ENCODE measurements at places on chromosomes 12 and 14.
A peak's percentile ranks its signal among the peaks of the same experiment; 100 is the strongest.

DNA sequence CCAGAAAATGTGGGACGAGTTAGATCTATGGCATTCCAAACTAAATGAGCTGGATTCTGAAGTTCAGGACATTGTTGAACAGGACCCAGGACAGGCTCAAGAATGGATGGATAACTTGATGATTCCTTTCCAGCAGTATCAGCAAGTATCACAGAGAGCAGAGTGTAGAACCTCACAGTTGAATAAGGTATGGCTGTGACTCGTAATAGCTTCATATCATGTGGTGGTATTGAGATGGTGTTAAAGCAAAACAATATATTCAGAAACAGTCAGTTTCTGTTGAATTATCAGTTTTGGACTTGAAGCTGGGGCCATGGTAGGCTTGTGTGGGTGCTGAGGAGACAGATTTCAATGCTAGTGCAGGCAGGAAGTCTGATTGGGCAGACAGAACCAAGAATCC, 213.7 kb downstream of the ESR2 start:
- no peak for DNase-seq

DNA sequence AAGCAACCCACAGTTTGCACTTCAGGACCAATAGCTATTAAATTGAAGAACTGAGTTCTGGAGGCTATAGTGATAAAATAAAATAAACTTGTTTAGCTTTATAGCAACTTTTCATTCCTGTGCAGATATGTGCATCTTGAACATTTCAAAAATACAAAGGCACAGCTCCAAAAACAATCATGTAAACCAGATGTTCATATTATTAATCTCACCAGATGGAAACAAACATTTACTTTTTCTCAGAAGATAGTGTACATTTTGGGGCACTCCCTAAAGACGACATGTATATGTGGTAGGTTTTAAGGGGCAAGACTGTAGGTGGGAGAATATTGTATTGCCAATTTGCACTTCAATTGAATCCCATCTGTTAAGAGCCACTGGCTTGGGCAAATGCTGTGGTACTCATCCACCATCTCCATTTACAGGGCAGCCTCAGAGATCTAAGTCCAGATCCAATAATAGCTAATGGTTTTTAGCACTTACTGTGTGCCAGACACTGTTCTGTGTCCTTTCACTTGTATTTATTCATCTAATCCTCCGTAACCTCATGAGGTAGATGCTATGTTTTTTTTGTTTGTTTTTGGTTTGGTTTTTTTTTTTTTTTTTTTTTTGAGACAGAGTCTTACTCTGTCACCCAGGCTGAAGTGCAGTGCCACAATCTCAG, 49.1 kb downstream of the PTGER2 start:
- no peak for DNase-seq

- no peak for DNase-seq
Measured at GRCh38 chr12:82727886-82728285, 41.2 kb downstream of the TMTC2 start.

- no peak for DNase-seq
Measured at GRCh38 chr12:126581655-126582054, 1516.4 kb downstream of the AACS start.

GRCh38 chr12:97748298-97748697, 285.7 kb downstream of the RMST start:
- DNase-seq, result no peak

GRCh38 chr12:111578276-111578970, 20.7 kb downstream of the ATXN2 start:
- DNase-seq, result no peak

- no peak for DNase-seq
Measured at GRCh38 chr12:11724888-11725311, 75.4 kb downstream of the ETV6 start.

GRCh38 chr14:103695296-103696069, 19.8 kb downstream of the XRCC3 start:
- no peak for DNase-seq

DNA sequence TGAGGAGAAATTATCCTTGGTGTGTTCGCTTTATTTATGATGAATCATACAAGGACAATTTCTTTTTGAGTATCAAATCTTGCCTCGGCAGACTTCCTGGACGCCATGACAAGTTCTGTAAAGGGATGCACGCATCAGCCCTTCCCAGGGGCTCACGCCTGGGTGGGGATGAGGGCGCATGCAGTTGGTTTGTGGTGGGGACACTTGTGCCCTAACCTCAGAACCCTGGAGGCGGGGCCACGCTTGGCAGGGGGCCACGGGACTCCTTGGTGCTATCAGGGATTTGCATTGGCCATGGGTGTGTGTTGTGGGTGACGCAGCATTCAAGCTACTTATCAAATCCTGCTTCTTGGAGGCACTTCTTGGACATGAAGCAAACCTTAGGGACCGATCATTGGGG, 143.8 kb upstream of the RTL1 start:
- no peak for DNase-seq

DNA sequence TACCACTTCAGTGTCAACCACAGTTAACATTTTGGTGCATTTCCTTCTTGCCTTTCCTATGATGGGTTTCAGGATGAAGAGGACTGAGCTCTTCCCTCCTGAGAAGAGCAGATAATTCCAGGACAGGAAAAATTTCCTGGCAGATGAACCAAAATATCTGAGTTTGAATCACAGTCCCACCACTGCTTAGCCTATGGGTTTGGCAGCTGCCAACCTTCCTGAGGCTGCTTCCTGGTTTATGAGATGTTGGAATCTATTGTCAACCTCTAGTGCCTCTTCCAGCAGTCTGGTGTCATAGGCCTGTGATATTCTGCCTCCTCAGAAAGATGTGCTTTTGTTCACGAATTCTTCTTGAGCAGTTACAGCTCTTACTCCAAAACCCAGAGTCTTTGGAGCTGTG, 197.4 kb upstream of the FRMD6 start:
- DNase-seq, result no peak

DNA sequence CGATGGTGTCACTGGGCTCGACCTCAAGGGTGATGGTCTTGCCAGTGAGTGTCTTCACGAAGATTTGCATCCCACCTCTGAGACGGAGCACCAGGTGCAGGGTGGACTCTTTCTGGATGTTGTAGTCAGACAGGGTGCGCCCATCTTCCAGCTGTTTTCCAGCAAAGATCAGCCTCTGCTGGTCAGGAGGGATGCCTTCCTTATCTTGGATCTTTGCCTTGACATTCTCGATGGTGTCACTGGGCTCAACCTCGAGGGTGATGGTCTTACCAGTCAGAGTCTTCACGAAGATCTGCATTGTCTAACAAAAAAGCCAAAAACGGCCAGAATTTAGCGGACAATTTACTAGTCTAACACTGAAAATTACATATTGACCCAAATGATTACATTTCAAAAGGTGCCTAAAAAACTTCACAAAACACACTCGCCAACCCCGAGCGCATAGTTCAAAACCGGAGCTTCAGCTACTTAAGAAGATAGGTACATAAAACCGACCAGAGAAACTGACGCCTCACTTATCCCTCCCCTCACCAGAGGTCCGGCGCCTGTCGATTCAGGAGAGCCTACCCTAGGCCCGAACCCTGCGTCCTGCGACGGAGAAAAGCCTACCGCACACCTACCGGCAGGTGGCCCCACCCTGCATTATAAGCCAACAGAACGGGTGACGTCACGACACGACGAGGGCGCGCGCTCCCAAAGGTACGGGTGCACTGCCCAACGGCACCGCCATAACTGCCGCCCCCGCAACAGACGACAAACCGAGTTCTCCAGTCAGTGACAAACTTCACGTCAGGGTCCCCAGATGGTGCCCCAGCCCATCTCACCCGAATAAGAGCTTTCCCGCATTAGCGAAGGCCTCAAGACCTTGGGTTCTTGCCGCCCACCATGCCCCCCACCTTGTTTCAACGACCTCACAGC, 717 bp downstream of the UBC start:
- no peak for DNase-seq

DNA sequence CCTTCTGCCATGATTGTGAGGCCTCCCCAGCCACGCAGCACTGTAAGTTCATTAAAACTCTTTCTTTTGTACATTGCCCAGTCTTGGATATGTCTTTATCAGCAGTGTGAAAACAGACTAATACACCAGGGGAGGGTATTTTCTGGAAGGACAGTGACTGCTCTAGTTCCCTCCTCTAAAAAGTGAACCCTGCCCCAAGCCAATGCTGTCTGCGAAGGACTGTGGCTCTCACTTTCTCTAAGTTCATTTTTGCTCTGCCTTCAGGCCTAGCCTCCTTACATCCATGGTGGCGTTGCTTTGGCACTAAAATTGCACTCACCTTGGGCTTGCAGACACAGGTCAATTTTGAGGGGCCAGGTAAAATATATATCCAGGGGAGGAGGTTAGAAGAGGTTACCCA, 323.0 kb downstream of the VRK1 start:
- no peak for DNase-seq

DNA sequence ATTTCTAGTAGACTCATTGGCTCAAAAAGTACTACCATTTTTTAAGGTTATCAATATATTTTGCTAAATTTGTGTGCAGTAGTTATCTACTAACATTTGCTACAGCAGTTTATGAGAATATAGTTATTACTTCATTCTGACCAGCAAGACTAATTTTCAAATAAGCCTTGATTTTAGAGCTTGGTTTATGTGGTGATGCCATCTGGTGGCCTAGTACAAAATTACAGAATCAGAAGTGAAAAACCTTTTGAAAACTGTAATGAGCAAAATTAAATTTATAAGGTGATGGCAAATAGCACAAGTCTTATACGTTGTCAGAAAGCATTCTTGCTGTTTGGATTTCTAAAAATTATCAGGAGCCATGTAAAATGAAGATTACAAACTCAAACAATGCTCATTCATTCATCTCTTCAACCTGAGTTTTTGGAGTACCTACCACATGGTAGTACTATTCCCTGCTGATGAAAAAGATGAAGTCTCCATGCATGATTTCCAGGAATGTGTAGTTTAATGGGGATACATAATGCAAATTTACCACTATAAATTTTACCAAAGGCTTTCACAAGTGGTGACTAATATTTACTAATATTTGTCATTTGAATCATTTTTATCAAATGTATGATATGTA, 51.0 kb downstream of the MAGOHB start:
- no peak for DNase-seq

- no peak for DNase-seq
Measured at GRCh38 chr14:52876311-52876710, 74.5 kb downstream of the FERMT2 start.

DNA sequence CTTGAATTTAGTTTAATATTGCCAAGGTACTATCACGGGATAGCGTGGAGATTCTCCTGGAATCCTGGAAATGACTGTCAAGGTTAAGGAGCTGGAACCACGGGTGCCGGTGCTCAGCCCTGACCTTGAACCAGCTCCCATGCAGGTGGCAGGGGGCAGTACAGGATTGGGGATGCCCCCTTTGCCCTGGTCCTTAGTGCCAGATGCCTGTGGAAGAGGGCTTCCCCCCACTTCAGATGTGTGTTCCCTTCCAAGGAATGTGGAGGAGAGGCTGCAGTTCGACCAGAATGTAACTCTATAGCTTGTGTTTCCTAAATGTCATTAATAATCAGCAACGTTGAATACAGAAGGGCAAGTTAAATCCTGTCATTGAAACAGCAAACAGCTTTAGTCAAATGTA, 258.9 kb downstream of the VRK1 start:
- no peak for DNase-seq

- no peak for DNase-seq
Measured at GRCh38 chr12:34290381-34290995, 268.2 kb downstream of the ALG10 start.

GRCh38 chr14:71372411-71372838, 465.2 kb downstream of the PCNX1 start:
- DNase-seq, result no peak

DNA sequence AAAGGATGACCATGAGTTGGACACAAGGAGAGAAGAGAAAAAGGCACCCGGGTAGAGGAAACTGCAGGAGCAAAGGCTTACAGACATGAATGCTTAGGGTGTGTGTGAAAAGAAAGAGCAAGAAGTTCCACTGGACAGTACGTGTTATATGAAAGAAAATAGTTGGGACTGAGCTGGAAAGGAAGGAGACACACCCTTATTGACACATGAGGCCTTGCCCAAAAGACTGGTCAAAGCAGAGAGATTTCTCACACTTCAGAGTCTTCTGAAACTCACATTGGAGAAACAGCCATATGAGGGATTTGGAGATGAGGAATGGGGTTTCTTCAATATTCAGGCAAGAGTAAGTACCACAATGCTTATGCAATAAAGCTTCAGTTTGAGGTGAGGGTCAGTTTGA, 56.0 kb downstream of the TTC9 start:
- no peak for DNase-seq

- DNase-seq, result no peak
Measured at GRCh38 chr14:68718023-68718990, 74.6 kb downstream of the ZFP36L1 start.

DNA sequence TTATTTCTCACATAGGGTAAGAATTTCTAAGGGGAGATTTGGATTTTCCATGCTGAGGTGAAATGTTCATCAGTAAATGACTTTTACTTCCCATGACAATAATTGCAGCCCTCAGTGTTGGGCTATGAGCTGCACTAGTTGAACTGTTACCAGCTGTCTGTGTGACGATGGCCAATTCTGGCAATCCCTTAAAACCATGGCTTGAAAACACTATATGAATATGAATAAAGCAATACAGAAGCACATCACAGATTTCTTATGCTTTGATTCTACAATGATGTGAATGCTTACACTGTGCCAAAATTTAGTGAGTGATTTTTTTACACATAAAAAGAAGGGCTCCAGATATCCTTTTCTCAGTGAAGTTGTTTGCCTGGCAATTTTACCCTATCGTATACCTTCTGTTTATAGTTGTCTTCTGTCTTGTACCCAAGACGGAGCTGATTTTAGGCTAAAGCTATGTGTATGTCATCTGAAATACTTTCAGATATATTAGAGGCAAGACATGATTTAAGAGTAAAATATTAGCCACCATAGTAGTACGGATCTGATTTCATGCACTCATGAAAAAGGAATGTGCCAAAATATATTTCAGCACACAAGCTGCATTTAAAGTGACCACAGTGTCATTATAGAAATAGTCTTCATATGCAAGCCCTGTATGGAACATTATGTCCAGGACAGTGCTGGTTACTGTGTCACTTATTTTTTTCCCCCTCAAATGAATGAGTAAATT, 52.0 kb downstream of the SLC38A4 start:
- DNase-seq, result no peak

- DNase-seq, result no peak
Measured at GRCh38 chr14:24659916-24660570, 26.1 kb upstream of the GZMB start.

DNA sequence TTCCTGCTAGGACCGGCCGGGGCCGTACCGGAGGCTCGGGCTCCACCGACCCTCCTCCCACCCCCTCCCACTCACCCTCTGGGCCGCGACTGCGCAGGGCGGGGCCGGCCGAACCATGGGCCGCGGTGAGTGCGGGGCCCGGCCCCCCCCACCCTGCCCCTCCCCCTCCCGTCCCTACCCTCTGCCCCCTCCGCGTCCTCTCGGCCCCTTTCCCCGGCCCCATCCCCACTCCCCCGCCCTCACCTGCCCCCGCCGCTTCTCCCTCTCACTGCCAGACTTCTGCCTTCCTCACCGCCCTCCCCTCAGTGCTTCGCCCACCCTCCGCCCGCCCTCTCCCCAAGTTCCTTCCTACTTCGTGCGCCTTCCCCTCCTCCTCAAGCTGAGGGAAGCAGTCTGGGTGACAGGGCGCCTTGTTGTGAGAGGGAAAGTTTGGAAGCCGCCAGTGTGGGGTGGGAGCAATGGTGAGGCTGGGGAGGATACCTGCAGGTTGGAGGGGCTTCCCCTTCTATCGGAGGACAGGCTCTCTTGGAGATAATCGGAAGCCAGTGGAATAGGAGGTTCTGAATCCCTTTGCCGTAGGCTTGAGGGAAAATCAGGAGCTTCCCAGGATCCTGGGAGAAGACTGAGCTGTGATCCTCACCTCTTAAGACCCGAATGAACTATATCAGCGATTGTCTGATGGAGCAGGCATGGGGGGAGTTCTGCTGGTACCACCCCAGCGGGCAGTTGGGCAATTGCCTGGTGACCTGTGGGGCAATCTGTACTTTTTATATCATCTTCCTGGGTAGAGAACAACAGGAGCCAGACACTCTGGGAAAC, 472 bp downstream of the MBD6 start:
- DNase-seq, result peak; percentile 51
